ENCODE measurements at places on chromosomes 2 and 18. TPM values are rescaled to one million over a fixed set of nuclear protein-coding genes. Genes with fewer than 3 reads are reported as not detected.

GRCh38 chr2:241019441-241020139 is 21.2 kb downstream of the SNED1 start:
- DNase-seq = no peak

GRCh38 chr2:65331336-65332025 is 100.9 kb downstream of the SPRED2 start:
- DNase-seq = no peak

DNA sequence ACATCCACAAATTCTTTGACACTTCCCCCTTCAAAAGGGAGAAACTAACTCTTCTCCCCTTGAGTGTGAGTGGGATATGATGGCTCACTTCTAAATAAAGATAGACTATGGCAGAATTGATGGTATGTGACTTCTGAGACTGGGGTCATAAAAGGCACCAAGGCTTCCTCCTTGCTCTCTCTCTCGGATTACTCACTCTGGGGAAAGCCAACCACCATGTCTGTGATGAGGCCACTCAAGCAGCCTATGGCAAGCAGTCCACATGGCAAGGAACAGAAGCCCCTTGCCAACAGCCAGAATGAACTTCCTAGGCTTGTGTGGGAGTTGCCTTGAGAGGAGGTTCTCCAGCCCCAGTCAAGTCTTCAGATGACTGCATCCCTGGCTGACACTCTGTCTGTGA is 43.6 kb downstream of the KIAA2012 start:
- no peak for DNase-seq

GRCh38 chr2:219099329-219099728 is 38.6 kb upstream of the IHH start:
- no peak for DNase-seq

GRCh38 chr2:157245846-157246764 is 11.4 kb upstream of the GALNT5 start:
- DNase-seq = no peak

DNA sequence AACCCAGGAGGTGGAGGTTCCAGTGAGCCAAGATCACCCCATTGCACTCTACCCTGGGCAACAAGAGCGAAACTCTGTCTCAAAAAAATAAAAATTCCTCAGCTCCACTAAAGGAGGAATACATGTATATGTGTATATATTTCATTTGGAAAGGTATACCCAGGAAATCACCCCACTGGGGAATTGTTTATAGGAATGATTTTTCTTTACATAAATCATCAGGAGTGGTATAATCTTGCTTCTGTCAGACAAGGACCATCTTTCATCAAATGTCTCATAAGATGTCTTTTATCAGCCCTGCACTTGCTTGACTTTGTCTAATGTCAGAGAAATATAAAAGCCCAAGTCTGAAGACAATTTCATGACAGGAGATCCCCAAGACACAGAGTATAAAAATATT is 709.1 kb downstream of the LRRTM4 start:
- no peak for DNase-seq

- DNase-seq = no peak
Observed at GRCh38 chr2:218869064-218869463, 9.5 kb downstream of the WNT6 start.

GRCh38 chr18:62863579-62864001 is 148.2 kb downstream of the PHLPP1 start:
- DNase-seq = no peak

DNA sequence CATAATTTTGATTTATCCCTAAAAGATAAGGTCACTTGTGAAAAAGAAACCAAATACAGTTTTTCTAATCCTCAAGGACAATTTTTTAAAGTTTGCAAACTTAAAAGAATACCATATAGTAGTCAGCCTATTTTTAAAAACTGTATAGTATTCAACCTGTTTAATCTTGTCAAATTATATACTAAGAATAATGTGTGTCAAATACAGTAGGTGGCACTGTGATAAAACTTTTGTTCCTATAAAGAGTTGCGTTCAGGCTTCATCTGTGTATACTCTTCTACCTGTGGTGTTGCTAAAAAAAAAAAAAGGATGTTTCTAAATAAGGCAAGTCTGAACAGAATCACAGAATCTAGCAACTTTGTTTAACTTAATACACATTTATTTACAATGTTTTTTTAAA is 68.6 kb downstream of the CCDC138 start:
- DNase-seq = no peak

- DNase-seq = peak; percentile 83
Observed at GRCh38 chr2:12918835-12919445, 202.2 kb downstream of the TRIB2 start.

- no peak for DNase-seq
Observed at GRCh38 chr2:179454443-179455171, 190.0 kb upstream of the SESTD1 start.

GRCh38 chr2:130760754-130761751 is 5.7 kb downstream of the AMER3 start:
- no peak for DNase-seq

- peak; percentile 33 for DNase-seq
Observed at GRCh38 chr2:212536817-212537725, 1.5 kb downstream of the ERBB4 start.

- peak; percentile 31 for DNase-seq
Observed at GRCh38 chr2:142220901-142221300, 90.1 kb upstream of the LRP1B start.

- DNase-seq = no peak
Observed at GRCh38 chr18:7750095-7750663, 183.1 kb downstream of the PTPRM start.

- no peak for DNase-seq
Observed at GRCh38 chr18:33812186-33812585, 234.2 kb downstream of the ASXL3 start.

DNA sequence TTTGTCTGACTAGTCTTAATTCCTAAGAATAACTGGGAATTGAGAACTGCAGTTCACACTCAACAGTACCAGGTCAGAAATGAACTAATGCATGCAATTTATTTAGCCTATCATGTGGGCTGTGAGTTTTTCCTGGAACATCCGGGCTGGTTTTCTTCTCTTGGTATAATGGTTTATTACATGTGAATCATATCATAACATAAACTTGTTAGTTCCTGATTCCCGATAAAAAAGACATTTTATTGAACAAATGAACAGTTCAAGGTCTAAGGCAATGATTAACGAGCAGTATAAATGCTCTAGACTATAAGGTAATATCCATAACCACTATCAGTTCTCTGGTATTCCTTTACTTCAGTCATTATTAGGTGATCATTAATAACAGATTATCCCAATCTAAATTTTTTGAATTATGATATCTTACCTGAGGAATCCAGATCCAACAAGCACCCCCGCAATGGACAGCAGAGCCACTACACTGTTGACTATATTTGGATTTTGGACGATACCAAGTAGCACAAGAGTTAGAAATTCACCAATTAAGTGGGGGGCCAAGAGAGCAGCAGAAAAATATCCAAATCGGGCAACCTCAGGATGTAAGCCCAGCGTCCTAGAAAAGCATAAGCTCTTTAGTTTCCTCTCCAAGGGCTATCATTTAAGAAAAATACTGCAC is 19.0 kb downstream of the ABCG5 start:
- DNase-seq = no peak

- no peak for DNase-seq
Observed at GRCh38 chr18:27826101-27826500, 350.8 kb downstream of the CDH2 start.

DNA sequence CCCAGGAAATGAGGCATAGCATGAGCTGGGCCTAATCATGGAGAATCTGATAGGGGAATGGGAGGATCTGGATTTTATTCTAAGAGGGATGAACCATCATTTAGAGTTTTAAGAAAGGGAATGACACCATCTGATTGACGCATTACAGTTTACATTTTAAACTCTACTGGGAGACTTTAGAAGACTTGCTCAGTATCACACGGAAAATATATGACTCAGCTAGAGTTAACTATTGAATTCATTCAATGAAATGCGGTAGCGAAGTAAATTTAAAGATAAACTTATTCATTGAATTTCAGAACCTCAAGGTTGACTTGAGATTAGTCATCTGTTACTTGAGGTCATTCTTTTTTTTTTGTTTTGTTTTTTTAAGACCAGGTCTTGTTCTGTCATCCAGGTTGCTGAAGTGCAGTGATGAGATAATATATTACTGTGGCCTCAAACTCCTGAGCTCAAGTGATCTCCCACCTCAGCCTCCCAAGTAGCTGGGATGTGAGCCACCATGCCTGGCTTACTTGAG is 25.0 kb downstream of the MC4R start:
- no peak for DNase-seq

- DNase-seq = no peak
Observed at GRCh38 chr2:167715932-167716331, 531.5 kb downstream of the STK39 start.

- DNase-seq = no peak
Observed at GRCh38 chr2:33420726-33421125, 55.7 kb upstream of the RASGRP3 start.

- no peak for DNase-seq
Observed at GRCh38 chr2:34602262-34602661, 1003.2 kb upstream of the FAM98A start.

GRCh38 chr18:74316257-74317170 is 875 bp downstream of the C18orf63 start:
- DNase-seq = no peak

GRCh38 chr2:188977317-188977716 is 3.1 kb downstream of the COL3A1 start:
- no peak for DNase-seq

- DNase-seq = no peak
Observed at GRCh38 chr2:60825666-60826065, 55.7 kb upstream of the REL start.

GRCh38 chr2:44940049-44940494 is 1.4 kb upstream of the SIX3 start:
- DNase-seq = no peak

DNA sequence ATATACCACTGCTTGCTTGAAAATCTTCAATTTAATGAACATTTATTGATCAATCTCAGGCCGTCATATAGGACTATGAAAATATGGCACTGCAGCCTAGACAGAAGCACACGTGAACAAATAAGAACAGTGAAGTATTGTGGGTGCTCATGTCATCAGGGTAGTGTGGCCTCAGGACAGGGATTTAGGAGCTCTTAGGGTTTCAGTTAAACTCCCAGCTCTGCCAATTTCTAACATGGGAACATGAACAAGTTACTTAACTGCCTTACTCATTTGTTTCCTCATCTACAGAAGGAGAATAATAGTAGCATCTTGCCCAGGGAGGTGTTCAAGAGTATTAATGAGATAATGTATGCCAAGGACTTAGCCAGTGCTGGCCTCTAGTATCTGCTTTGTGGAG is 146.0 kb upstream of the MAP3K20 start:
- DNase-seq = no peak

- DNase-seq = no peak
Observed at GRCh38 chr2:69585855-69586555, 57.5 kb downstream of the AAK1 start.

GRCh38 chr2:217467331-217467730 is 535.5 kb downstream of the TNS1 start:
- no peak for DNase-seq

DNA sequence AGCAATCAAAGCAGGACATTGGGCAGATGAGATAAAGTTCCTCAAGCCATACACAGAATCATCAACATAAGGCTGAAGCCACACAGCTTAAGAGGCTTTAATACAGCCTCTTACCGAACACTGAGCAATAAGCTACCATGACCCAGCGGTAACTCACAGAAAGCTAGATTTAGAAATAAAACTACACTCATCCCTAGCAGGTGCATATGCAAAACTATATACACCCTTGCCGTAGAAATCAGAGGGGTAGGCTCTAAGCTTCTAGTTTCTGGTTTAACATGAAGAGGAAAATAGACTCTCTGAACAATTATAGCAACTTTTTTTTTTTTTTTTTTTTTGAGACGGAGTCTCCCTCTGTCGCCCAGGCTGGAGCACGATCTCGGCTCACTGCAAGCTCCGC is 428.8 kb upstream of the FIGN start:
- no peak for DNase-seq

GRCh38 chr2:202821206-202822160 is 50.1 kb downstream of the ICA1L start:
- DNase-seq = no peak

DNA sequence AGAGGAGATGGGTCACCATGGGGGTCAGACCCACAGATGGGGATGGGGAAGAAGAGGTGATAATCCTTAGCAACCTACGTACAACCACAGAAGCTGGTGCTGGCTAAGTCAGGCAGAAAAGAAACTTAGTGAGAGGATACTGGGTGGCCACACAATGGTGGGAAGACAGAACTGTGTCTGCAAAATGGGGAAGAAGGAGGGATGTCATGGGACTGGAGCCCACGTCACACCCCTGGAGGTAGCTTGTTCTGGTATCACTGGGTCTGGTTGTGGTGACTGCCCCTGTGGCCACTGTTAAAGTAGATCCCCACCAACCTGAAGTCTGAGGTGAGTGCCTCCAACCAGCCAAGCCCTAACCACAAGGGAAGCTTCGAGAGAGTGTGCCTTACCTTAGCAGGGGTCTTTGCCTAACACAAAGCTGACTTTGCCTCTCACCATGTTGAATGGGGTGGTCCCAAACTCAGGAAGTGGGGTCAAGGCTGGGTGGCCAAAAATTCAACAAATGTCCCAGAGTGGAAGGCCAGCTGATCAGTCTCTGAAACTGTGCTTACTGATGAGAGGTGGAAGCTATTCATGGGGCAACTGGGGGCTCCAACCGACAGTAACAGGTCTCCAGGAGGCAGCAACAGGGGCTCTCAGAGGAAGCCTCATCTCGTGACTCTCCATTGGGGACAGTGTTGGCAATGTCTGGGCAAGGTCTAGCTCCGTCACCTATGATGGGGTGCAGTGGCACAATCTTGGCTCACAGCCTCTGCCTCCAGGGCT is 64.8 kb upstream of the SLC1A4 start:
- DNase-seq = no peak

Gene TRPM8
- total RNA-seq = not detected

Gene ACKR3
- total RNA-seq = 27.4 TPM

Gene SERPINB11
- not detected for total RNA-seq

Gene MAPK4
- total RNA-seq = 64.4 TPM

Gene ZNF892
- total RNA-seq = 2.8 TPM

Gene TNP1
- not detected for total RNA-seq

Gene PSME4
- total RNA-seq = 73.1 TPM

Gene FBXO15
- not detected for total RNA-seq

Gene GREB1
- 9.6 TPM for total RNA-seq

Gene SPC25
- total RNA-seq = 0.37 TPM

Gene BIN1
- 23.6 TPM for total RNA-seq

Gene GAL3ST2
- 0.44 TPM for total RNA-seq

Gene PLB1
- 2.8 TPM for total RNA-seq

Gene MTX2
- total RNA-seq = 37.1 TPM

Gene ATP8B1
- total RNA-seq = 14.9 TPM

Gene MYO5B
- 4.6 TPM for total RNA-seq

Gene MTLN
- 133 TPM for total RNA-seq

Gene KIAA2012
- total RNA-seq = not detected
